ENCODE measurements at places on chromosomes 13 and 19.

- no peak for DNase-seq
Observed at GRCh38 chr19:53007200-53007599, 6.5 kb upstream of the ERVV-1 start.

GRCh38 chr13:42041684-42042035, 6.8 kb upstream of the DGKH start:
- DNase-seq: no peak

GRCh38 chr19:49506575-49507105, 5.8 kb upstream of the FCGRT start:
- DNase-seq: peak; percentile 63

- DNase-seq: no peak
Observed at GRCh38 chr13:49466292-49466838, 22.3 kb downstream of the SETDB2 start.

- DNase-seq: no peak
Observed at GRCh38 chr13:98285852-98286594, 109.0 kb upstream of the RNF113B start.

DNA sequence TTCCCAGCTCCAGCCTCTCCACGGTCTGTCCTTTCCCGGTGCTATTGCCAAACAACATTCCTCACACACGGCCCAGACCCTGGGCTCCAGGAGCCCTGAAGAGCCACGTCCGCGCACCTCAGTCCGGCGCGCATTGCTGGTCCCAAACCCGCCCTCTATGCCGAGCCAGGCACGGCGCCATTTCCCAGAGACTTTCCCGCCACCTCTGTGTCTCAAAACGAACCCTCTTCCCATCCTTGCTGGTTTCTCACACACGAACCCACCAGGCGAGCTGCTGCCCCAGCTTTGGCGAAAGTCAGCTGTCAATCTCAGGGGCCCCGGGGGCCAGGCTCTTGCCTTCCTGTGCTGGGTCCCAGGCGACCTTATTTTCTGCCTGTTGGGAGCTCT, 28.0 kb upstream of the F7 start:
- DNase-seq: no peak

DNA sequence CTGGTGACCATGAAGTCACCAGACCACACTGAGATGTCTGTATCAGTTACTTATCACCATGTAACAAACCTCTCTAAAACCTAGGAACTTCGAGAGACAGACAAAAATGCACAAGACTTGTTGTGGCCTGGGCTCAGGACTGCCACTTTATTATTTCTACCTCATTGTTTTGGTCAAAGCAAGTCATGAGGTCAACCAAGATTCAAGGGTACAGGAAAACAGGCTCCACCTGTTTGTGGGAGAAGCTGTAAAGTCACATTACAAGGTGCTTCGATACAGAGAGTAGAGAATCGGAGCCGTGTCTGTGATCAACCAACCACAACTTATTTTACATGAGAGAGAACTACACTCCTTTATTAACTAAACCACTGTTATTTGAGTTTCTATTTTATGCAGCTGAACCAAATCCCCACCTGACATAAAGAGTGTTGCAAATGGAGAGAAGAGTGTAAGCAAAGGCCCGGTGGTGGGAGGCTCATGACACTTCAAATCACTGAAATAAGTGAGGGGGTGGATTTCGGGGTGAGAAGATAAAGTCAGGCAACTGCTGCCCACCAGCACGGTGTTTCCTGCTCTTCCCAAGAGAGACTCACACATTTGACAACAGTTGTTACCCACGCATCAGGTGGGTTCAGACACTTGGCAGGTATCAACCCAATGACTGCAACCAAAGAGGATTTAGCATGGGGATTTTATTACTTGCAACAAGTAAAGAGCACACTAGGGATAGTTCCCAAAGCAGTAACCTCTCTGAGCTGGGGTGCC, 39.0 kb upstream of the IGSF23 start:
- no peak for DNase-seq

DNA sequence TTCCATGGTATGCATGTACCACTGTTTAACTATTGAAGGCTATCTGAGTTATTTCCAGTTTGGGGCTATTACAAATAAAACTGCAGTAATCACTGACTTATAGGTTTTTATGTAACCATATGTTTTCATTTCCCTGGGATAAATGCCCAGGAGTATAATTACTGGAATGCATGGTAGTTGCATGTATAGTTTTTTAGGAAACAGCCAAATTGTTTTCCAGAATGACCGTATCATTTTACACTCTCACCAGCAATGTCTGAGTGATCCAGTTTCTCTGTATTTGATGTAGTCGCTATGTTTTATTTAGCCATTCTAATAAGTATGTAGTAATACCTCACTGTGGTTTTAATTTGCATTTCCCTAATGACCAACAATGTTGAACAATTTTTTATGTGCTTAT, 42.0 kb downstream of the CYSLTR2 start:
- no peak for DNase-seq
